ENCODE measurements at places on chromosomes 1 and 21.

DNA sequence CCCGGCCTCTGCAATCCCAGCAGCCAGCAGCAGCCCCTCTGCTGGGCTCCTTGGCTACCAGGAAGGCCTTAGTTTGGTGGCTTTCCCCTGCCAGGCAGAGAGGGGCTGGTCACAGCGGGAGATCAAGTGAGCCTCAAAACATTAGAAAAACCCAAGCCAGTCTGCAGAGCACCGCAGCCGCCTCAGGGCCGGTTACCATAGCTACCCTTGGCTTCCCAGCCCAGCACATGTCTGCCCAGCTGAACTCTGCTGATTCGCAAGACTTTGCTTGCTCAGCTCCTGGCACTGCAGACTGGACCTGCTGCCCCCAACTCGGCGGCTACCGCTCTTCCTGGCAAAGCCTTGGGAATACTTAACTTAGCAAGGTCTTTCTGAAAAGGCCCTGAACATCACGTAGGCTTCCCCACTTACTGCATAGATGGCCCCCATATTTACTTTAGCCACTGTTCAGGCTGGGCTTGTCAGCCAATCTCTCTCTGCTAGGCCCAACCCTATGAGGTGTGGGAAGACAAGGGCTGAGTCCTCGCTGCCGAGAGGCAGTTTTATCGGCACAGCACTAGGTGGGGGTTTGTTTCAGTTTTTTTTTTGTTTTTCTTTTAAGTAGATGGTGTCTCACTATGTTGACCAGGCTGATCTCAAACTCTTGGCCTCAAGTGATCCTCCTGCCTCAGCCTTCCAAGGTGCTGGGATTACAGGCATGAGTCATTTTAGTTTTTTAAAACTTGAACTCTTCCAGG is 28.6 kb upstream of the PLEKHG5 start:
- DNase-seq, result peak; percentile 93

- peak; percentile 63 for DNase-seq
Observed at GRCh38 chr1:58573705-58574591, 3.1 kb downstream of the TACSTD2 start.

- DNase-seq, result no peak
Observed at GRCh38 chr1:186500804-186501203, 39.9 kb upstream of the PDC start.

DNA sequence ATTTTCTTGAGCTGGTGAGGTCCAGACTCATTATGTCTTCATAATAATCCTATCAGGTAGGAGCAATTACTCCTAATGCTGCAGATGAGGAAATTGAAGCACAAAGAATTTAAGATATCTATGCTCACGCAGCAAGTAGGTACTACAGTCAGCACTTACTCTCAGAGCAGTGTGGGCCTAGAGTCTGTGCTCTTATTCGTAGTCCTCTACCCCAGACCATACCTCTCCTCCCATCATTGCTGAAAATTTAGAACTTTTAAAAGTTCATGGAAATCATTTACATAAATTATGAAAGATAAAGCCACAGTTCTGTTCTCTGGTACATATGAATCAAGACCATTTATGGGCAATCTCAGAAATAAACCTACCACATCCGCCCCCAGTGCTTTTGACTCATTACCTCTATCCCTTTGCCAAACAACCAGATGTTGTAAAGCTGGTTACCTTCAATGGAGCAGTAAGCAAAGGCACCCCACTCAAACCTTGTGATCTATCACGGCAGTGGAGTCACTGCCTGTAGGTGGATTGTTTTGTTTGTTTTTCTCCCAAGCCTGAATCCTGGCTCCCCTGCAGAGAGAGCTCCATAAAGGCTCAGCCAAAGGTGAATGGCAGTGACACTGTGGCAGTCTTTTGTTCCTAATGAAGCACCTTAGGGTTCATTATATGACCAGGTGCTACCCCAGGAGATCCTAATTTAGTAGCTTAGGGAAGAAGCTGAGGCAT is 20.9 kb upstream of the MAN1A2 start:
- peak; percentile 81 for DNase-seq

DNA sequence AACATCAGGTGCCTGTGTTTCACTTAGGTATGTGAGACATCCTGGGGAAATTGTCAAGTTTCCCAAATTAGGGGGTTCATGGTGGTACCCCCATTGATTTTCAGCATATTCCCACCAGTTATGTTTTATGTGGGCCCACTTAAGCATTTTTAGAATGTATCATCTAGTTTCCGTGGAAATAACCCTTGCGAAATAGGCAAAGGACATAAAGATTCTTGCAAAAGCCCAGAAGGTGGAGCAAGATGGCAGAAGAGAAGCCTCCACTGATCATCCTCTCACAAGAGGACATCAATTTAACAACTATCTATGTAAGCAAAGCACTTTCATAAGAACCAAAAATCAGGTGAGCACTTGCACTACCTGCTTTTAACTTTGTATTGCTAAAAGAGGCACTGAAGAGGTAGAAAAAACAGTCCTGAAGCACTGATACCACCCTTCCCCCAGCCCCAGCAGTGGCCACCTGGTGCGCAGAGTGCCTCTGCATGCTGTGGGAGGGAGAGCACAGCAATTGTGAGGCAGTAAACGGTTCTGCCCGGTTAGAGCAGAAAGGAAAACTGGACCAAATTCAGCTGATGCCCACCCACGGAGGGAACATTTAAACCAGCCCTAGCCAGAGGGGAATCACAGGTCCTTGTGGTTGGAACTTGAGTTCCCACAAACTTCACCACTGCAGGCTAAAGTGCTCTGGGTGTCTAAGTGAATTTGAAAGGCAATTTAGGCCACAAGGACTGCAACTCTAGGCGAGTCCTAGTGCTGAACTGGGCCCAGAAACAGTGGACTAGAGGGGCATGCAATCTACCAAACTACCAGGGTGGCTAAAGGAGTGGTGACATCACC is 23.2 kb downstream of the MCOLN2 start:
- peak; percentile 17 for DNase-seq

GRCh38 chr1:92503043-92503925 is 16.6 kb upstream of the GFI1 start:
- DNase-seq, result no peak

GRCh38 chr1:39940253-39940652 is 14.7 kb upstream of the MFSD2A start:
- DNase-seq, result no peak

DNA sequence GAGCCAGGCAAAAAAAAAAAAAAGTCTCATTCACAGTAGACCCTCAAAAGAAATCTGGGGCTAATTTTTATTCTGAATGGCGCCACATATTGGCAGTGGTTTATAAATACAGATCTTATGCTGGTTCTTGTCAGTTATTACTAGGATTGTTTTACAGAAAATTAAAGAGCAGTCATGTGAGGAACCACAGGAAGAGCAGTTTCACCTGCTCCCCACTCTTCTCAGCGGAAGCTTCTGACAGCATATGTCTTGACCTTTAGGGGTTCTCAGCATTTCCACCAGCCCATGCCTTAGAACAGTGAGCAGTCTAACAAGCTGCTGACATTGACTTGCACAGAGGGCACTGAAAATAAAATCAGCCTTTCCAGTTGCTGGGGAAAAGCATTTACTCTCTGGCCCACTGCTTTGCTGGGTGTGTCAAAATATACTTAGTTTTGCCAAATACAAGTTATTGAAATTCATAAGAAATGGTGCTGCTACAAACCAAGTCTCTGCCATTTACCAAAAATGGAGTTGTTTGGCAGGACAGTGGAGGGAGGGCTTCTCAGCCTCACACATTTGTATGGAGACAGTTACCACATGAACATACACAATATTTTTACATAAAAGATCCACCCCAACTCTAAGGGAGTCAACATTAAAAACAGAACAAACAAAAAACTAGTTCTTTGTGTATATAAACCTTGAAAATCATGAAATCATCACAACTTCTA is 144.2 kb downstream of the SYT2 start:
- no peak for DNase-seq
